ENCODE measurements at places on chromosomes 1 and 21.

DNA sequence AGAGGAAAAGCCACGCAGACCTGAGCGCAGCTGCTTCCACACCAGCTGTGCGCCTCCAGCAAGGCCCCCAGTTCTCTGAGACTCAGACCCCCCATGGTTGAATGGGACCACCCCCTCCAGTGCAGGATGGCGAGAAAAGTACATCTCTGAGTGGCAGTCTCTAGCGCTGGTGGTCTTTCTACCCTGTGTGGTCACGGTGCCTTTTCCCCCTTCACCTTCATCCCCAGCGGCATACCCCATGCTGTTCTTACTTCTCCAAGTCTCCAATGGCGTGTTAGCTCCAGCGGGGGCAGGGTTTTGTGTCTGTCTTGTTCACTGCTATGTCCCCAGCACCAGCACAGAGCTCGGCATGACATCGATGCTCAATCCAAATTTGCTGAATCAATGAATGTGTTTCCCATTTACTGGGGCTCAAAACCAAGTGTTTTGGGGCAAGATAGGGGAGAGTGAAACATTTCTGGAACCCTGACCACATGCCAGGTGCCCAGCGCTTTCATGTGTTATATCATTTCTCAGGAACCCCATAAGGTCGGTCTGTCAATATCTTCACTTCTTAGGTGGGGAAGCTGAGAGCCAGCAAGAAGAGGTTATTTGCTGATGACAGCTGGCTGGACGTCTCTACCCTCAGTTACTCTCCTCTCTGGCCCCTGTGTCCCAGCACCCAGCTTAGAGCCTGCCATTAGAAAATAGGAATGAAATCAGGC is 959 bp upstream of the SDC3 start:
- DNase-seq = no peak

DNA sequence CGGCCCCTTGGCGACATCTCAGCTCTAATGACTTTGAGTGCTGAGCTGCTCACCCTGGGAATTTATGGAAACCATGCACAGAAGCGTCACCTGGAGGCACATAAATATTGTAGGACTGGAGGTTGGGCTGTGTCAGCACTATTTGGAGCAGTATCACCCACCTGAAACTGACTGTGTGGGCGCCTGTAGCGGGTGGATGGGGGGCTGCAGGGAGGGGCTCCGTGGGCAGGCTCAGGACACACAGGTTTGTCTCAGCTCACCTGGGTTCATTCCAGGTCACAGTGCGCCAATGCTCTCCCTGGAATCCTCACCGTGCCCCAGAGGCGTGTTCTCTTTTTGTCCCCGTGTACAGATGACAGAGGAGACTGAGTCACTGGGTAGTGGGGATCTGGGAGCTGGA is 74.8 kb upstream of the ACTL8 start:
- DNase-seq = no peak

- DNase-seq = no peak
Measured at GRCh38 chr1:21631944-21632887, 36.9 kb downstream of the RAP1GAP start.

GRCh38 chr1:153587314-153587713 is 21.7 kb upstream of the S100A2 start:
- no peak for DNase-seq

DNA sequence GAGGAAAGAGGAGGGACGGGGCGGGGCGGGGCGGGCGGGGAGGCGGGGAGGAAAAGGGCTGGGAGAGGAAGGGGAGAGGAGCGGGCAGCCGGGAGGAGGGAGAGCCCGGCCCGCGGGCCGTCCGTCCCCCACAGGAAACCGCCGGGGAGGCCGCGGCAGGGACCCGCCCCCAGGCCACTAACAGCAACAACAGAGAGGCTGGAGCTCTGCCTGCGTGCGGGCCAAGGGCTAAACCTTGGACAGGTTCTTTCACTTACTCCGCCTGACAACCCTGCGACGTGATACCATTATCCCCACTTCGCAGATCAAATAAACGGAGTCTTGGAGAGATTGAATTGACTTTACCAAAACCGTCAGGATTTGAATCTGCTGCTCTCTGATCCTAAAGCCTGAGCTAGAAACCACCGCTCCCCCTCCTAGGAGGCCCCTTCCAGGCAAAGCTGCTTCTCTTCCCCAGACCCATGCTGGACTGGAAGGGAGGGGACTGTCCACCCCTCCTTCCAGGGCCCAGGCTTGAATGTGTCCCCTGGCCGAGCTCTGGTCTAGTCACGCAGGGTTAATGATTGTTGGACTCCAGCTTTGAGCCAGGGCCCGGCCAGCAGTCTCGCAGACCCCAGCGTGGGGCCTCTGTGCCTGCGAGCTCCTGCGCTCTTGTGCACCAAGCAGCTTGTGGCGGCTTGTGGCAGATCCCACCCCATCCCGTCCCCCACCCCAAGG is at the start of gene EVA1B:
EVA1B (minus strand) TSS at position 10 of the 717 bp plus-strand sequence. CDS start 608 bp downstream, outside the sequence.
- peak; percentile 49 for DNase-seq

DNA sequence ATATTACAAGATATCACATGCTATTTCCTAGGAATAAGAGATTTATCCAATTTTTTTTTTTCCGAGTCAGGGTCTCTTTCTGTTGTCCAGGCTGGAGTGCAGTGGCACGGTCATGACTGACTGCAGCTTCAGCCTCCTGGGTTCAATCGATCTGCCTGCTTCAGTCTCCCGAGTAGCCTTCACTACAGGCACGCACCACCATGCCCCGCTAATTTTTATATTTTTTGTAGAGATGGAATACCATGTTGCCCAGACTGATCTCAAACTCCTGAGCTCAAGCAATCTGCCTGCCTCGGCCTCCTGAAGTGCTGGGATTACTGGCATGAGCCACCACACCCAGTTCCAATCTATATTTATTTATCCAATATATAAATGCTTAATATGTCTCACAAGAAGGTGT is 18.0 kb upstream of the WDTC1 start:
- DNase-seq = no peak

DNA sequence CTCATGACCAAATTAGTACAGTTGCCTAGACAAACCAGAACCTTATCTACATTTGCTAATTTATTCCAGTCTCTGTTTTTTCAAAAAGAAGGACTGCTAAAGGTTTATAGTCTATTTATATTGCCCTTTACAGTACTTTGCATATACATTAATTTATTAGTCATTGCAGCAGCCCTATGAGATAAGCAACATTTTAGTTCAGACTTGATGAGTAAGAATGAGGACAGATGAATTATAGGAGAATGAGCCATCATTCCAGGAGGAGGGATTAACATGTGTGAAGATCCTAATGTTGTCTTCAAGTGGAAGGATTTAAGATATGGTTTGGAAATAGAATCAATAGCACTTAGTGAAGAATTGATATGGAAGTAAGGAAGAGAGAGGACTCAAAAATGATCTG is 152.4 kb downstream of the KCTD3 start:
- DNase-seq = no peak

GRCh38 chr1:89548122-89548857 is 23.7 kb downstream of the LRRC8B start:
- no peak for DNase-seq

- DNase-seq = no peak
Measured at GRCh38 chr1:39926820-39927219, 25.1 kb upstream of the MYCL start.

GRCh38 chr1:225458222-225458631 is 30.4 kb upstream of the LBR start:
- no peak for DNase-seq

GRCh38 chr1:70820995-70821394 is 226.6 kb downstream of the PTGER3 start:
- DNase-seq = no peak

DNA sequence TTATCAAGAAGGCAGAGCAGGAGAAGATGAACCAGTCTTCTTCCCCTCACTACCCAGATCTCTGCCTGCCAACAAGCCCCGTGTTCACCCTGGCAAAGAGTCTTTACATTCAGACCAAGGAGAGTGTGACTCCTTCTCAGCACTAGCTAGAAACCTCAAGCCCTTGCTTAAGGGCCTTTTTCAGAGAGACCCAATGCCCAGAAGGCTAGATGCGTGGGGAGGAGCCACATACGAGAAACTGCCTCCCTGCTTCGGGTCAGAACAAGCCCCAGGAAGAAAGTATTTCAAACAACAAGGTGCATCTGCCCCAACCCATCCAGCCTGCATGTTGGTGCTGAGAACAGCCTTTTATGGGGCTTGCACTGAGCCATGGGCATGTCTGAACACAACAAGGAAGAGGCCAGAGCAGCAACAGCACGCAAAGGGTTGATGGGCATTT is 152.7 kb upstream of the CAMK1G start:
- DNase-seq = no peak

DNA sequence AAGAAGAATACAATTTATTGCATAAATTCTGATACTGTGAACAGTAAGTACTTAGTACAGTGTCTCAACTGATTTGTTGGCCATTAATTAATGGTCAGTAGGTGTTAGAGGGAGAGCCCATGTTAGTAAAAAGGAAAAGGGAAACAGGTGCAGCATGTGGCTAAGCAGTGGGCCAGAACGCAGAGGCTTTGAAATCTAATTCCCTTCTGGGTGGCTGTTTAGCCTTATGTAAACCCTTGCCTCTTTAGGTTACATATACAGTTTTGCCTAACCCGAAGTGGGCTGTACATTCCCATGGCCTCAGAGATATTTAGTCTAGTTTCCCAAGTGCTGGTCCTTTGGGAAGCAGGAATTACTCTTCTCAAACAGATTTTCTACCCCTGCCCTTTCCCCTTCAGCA is 43.5 kb upstream of the BCL9 start:
- DNase-seq = no peak

DNA sequence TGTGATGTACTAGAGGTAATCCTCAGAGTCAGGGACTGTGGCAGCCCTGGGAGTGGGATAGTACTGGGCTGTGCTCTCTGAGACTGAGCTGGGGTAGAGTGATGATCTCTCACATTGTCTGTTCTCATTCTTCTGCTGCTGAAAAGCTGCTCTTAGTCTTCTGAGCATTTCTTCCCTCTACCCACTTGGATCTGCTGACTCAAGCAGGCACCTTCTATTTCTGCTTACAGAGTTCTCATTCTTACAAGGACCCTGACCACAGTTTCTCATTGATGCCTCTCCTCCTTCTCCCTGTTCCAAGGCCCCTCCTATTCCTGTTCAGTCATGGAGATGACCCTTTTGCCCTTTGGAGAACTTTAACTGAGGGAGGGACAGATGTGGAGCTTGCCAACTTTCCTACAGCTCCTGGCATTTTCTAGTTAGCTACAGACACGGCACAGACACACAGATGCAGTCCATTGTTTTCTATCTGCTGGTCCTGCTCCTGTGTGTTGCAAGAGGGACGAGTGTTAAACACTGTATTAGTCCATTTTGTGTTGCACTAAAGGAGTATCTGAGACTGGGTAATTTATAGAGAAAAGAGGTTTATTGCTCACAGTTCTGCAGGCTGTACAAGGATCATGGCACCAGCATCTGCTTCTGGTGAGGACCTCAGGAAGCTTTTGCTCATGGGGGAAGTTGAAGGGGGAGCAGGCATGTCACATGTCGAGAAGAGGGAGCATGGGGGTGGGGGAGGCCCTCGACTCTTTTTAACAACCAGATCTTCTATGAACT is 12.3 kb downstream of the MAPKAPK2 start:
- DNase-seq = no peak

GRCh38 chr1:196056966-196057365 is 551.3 kb downstream of the KCNT2 start:
- DNase-seq = no peak

- DNase-seq = peak; percentile 10
Measured at GRCh38 chr1:209335178-209335577, 248.3 kb upstream of the CAMK1G start.

DNA sequence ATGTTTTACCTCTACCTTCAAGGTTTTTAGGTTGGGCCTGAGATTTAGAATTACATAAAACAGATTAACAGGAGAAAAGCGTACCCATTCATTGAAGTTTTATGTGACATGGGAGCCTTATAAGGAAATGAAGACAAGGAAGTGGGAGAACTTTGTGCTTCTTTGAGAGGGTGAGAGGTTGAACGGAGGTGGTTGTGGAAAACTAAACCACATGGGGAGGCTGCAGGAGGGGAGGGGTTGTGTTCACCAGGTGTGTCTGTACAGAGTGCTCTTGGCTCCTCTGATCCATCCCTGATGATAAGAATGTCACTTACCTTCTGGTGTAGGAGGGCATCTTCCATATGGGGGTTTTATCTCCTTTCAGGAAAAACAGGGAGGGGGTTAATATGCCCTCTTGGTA is 2.7 kb downstream of the SLX9 start:
- DNase-seq = no peak
